Transverse colon (tissue), 4 donors: ENCODE measurements at places on chromosomes 11 and 22. TPM values are rescaled to one million over a fixed set of nuclear protein-coding genes. Genes with fewer than 3 reads are reported as not detected.

GRCh38 chr11:35111161-35112055 lies 27.6 kb upstream of the CD44 start:
- H3K27ac ChIP-seq = no peak overlapping the region
- H3K4me1 ChIP-seq = peaks cover 10% of the 10 kb centered on the region
- H3K4me3 ChIP-seq = no peak overlapping the region
- DNase-seq = peak; percentile 31

Gene MGAT3
- total RNA-seq = 10.1 TPM

DNA sequence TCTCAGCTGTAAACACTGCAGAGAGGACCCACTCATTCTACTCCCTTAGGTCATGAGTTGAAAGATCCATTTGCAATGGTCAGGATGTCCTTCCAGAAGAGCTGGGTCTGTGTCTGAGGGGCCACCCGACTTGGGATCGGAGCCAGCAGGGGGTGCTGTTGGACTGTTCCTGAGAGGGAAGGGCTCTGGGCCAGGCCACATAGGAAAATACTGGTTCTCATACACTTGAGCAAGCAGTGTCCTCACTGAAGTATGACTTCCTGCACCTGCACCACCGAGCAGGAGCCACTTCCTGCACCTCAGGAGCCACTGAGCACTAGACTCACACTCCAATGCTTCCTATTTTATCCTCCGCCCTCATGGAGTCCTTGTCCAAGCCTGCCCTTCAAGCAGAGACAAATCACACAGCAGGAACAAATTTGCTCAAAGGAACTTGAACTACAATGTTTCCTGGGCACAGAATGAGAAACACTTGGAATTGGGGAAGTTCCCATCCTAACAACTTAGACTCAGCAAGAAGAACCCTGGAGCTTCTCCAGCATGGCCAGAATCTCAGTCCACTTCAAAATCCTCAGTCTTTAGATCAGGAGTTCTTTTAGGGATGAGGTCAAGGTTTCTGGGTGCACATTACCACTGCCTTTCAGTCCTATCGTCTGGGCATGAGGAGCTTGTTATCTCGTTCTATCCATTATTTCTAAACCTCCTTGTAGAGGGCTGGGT lies 36.6 kb upstream of the VPREB1 start:
- H3K36me3 ChIP-seq = no peaks in the 10 kb centered on the region
- H3K4me1 ChIP-seq = no peaks in the 10 kb centered on the region
- no peak overlapping the region for H3K27ac ChIP-seq
- peaks cover 14% of the 10 kb centered on the region for H3K27me3 ChIP-seq

DNA sequence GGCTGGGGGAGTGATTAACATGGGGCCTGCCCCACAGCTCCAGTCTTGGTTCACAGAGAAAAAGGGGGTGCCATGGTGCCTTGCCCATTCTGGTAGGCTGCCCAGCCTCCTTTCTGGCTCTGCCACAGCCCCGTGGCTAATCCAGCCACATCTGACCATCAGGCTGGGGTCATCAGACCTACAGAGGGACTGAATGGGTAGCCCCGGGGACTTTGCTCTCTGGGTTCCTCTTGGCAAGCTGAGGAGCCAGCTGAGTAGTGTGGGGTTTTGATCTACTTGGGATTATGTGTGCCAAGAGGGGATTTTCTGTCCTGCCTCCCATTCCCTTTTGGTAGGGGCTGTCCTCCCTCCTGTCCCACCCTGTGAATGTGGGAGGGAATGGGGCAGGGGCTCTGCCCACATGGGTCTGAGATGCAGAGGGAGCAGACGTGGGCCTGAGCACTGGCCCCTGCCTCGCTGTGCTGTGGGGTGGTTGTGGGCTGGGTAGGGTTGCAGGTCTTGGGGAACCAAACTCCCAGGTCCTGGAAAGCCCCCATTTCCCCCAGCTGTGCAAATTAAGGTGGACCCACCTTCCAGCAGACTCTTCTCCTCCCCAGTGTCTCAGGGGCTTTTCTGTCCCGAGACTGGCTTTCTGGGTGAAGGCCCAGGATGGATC lies 32.0 kb downstream of the CD82 start:
- H3K36me3 ChIP-seq = no peaks in the 10 kb centered on the region
- no peak for DNase-seq
- no peak overlapping the region for H3K27ac ChIP-seq
- H3K4me3 ChIP-seq = no peak overlapping the region
- peaks cover 38% of the 10 kb centered on the region for H3K4me1 ChIP-seq

Gene RCOR2
- 0.82 TPM for total RNA-seq

DNA sequence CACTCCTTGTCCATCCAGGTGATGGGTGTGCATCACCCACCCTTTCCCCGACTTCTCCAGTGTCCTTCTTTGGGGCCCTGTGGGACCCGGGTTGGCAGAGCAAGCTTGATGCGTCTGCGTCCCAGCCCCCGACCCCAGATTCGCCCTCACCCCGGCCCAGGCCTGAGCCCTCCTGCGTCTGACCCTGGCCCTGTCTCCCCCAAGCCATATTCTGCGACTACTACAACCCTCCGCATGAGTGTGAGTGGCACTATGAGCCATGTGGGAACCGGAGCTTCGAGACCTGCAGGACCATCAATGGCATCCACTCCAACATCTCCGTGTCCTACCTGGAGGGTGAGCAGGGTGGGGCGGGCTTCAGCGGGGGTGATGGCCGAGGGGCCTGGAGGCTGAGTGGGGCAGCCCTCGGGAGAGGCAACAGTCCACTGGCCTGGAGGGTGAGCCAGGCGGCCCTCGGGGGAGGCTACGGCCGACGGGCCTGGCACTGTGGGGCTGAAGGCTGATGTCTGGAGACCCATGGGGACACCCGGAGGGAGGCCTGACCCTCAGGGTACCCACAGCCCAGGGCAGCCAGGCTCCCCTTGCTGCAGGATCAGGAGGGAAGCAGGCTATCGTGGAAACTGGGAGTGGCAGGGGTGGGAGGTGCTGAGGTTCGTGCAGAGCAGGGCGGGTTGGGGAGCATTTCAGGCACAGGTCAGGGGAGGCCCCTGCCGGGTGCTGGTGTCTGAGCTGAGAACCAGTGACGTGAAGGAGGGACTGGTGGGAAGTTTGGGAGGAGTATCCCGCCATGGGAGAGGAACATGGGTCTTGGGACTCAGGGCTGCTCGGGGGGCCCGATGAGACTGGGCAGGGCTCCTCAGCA lies 15.3 kb downstream of the MUC2 start:
- H3K4me3 ChIP-seq = no peak overlapping the region
- no peak overlapping the region for H3K27ac ChIP-seq
- H3K4me1 ChIP-seq = no peaks in the 10 kb centered on the region
- H3K27me3 ChIP-seq = no peaks in the 10 kb centered on the region
- no peak for DNase-seq
